ENCODE measurements at places on chromosomes 6 and 20.
A peak's percentile ranks its signal among the peaks of the same experiment; 100 is the strongest.

GRCh38 chr20:61850457-61850856 is 215.2 kb downstream of the TAF4 start:
- DNase-seq, result no peak

GRCh38 chr6:126682440-126682839 is 342.5 kb downstream of the CENPW start:
- no peak for DNase-seq

GRCh38 chr6:41274256-41274655 is 12.2 kb downstream of the TREM1 start:
- no peak for DNase-seq

DNA sequence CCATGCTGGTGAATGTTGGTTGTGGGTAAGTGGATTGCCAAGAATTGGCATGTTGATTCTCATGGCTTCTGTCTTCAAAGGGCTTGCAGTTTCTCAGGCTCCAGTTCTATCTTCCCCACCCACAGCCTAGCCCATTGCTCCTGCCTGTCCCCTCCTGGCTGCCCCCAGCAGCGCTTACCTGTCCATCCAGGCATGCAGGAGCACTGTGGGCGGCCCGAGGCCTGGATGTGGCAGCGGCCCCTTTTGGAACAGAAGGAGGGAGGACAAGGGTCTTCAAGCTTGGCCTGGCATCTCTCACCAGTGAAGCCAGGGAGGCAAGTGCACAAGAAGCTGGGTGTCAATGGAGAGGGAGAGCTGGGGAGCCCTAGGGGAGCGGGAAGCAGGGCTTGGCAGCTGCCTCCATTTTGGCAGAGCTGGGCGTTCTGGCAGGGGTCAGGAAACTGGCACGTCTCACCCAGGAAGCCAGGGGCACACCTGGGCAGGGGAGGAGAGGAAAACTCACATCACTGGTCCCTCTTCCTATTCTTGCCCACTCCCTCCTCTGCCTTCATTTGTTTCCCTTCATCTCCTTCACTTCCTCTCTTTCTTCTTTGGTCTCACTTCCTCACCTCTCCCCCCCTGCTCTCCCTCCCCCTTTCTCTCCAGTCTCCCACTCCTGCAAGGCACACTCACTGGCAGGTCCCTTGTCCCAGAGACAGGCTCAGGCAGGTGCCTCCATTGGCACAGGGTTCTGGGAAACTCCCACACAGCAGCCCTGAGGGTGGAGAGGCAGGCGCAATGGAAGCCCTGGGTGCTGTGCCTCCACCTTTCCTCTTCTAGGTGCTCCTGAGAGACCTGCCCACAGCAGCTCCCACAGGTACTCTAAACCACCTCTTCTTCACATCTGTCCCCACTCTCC is 1.3 kb downstream of the NOTCH4 start:
- DNase-seq, result peak; percentile 61

DNA sequence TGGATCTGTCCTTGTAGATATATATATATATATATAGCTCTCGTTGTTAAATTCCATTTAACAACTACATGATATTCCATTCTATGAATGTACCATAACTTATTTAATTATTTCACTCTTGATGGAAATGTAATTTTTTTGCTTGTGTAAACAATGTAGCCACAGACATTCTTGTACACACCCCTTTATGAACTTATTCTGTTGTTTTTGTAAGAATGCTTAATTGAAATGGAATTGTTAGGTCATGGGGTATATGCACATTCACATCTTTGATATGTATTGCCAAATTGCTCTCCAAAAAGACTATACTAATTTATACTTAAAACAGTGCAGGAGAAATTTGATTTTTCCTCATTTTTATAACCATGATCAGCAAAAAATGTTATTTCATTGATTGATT is 67.2 kb downstream of the MAP3K4 start:
- no peak for DNase-seq

GRCh38 chr20:14193885-14194284 is 143.5 kb downstream of the FLRT3 start:
- DNase-seq, result no peak

GRCh38 chr20:14478126-14478525 is 140.7 kb upstream of the FLRT3 start:
- DNase-seq, result no peak

DNA sequence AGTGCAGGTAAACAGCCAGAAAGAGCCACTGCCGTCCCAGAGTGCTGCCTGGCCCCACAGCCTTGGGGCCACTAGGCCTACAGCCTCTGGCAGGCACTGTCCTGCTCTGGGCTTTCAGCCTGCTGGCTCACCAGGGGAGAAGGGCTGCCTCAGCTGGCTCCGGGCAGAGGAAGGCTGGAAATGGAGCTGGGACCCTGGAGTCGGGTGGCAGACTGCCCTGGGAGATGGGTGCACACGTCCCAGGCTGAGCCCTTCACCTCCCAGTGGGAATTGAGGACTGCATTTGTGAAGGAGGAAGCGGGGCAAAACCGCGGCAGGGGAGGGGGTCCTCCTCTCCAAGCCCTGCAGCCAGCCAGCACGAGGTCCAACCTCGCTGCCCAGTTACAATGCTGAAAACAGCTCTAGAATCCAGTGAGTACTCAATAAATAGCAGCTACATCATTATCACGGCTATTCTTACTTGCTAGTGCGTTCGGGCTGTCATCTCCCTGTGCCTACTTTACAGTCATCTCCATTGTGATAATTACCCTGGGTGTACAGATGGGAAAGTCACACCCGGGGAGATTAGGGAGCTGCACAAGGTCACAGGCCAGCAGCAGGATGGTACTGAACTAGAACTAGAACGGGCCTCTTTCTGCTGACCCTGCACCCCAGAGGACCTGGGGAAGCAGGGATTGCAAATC is 13.1 kb downstream of the ACSS1 start:
- no peak for DNase-seq

All from prostate gland (tissue), 2 donors.